ENCODE measurements at places on chromosomes 1 and 21.

- DNase-seq, result no peak
Observed at GRCh38 chr1:231844986-231845502, 218.5 kb downstream of the DISC1 start.

- no peak for DNase-seq
Observed at GRCh38 chr1:109368464-109368863, 29.3 kb downstream of the SORT1 start.

- no peak for DNase-seq
Observed at GRCh38 chr21:17964716-17965115, 145.6 kb upstream of the C21orf91 start.

- no peak for DNase-seq
Observed at GRCh38 chr1:77039111-77039510, 171.8 kb downstream of the ST6GALNAC5 start.

GRCh38 chr1:62210960-62211359 is 16.3 kb downstream of the L1TD1 start:
- DNase-seq, result no peak

GRCh38 chr1:204077979-204078696 is 5.2 kb downstream of the SOX13 start:
- no peak for DNase-seq

GRCh38 chr1:110879758-110880606 is 7.0 kb downstream of the CD53 start:
- DNase-seq, result peak; percentile 65

DNA sequence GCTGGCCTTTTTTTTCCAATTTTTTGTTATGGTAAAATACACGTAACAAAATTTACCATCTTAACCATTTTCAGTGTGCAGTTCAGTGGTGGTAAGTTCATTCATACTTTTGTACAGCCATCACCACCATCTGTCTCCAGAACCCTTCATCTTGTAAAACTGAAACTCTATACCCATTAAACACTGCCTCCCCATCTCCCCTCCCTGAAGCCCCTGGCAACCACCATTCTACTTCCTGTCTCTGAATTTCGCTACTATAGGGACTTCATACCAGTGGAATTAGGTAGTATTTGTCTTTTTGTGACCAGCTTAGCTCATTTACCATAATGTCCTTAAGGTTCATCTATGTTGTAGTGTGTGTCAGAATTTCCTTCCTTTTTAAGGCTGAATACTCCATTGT is 8.7 kb downstream of the PKNOX1 start:
- no peak for DNase-seq

DNA sequence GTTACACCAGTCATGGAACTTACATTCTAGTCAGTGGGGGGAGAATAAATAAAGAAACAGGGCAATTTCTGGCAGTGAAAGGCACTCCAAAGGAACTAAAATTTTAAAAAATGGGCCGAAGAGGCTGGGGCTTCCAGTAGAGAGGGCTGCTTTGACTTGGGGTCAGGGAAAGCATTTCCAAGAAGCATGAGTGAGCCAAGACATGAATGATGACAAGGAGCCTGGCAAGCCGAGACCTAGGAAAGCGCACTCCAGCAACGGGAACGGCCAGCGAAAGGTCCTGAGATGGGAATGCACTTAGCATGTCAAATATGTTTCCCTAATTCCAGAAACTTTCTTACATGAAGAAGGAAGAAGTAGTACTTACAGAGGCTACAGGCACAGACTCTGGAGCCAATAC is 95.4 kb upstream of the NGF start:
- no peak for DNase-seq

DNA sequence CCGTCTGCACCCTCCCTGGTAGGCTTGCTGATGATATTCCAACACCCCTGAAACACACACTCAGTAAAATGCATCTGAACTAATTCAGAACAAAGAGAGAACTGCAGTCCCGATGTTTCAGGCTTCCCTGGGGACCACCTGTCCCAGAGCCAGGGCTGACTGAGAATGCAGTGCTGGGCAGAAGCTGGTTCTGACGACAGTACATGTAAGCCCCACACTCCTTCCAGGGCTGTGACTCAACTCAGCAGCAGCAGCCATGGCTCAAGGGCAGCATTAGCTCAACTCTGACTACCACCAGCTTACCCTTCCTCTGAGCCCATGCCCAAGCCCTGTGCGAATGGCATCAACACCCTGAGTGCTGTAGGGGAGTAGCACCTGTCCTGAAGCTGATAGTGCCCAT is 56.4 kb upstream of the SIPA1L2 start:
- DNase-seq, result no peak

GRCh38 chr1:29033829-29034466 is 89.8 kb downstream of the TMEM200B start:
- DNase-seq, result peak; percentile 11

GRCh38 chr1:189351960-189352359 is 1125.7 kb downstream of the BRINP3 start:
- DNase-seq, result no peak

GRCh38 chr1:101356013-101356412 is 119.2 kb downstream of the S1PR1 start:
- no peak for DNase-seq

DNA sequence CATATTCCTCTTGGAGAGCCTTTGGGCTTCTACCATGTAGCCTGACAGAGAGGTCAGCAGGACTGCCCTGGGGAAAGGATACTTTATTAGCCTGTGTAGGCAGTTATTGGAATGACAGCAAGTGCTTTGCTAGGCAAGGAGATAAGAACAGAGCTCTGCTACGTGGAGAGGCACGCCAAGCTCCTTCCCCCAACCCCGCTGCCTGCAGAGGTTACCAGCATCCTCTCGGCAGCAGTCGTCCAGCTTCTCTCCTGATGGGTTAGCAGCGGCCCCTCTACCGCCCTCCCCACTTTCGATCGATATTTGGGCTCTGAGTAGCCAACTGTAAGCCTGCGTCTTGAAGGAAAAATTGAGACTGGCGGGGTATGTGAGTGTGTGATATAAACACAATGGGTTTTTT is 122.3 kb downstream of the DHRS3 start:
- no peak for DNase-seq

- no peak for DNase-seq
Observed at GRCh38 chr1:145714524-145715111, 4.7 kb upstream of the CD160 start.

GRCh38 chr1:229280037-229280828 is 9.3 kb downstream of the RAB4A start:
- no peak for DNase-seq

- no peak for DNase-seq
Observed at GRCh38 chr1:50982611-50983010, 12.6 kb downstream of the CDKN2C start.

DNA sequence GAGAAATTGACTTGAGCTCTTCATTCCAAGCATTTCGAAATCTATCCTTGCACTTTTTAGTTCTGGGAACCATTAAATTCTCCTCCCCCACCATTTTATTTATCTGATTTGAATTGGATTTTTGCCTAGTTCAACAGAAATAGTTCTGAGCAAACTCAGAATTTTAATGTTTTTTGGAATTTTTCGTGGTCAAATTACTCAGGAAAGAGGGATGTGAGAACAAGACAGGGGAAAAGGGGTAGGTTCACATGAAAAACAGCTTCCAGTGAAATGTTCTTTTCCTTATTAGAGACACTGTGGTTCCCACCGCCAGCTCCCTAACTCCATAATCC is 5.7 kb upstream of the ZNF697 start:
- no peak for DNase-seq

DNA sequence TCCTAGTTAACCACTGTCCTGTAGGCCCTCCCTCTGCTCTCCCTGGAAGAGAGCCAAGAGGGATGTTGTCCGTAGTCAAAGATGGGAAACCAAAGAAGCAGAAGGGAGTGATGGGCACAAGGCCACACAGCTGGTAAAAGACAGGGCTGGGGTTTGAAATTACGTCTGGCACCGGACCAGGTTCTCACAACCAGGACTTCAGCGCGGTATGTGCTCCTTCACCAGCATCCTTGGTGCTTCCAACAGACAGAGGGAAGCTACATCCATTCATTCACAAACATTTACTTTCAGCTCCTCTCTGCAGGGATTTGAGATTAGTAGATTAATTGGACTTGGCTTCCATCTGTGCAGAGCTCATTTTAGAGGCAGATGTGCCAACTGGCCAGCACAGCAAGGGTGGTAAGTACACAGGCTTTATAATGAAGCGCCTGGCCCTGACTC is 191.2 kb downstream of the TRABD2B start:
- DNase-seq, result no peak

DNA sequence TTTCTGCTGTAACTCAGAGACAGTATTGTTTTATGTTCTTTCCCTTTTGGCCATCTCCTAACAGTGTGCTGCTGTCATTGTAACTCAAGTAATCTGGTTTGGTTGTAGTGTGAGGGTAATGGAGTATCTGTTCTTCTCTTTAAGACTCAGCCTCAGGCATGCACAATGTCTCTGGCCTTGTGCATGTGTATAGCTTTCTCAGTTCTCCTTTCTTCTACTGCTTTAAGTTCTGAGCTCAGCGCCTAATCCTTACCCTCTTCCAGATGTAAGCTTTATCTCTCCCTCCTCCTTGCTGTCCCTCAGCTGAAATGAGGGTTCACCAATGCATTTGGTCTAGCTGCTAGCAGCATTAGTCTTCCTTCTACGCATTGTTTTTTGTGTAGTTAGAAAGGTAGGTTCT is 1420.4 kb upstream of the PRMT6 start:
- no peak for DNase-seq

GRCh38 chr1:180522213-180522515 is 19.8 kb upstream of the ACBD6 start:
- no peak for DNase-seq

GRCh38 chr1:40132383-40133311 is 28.5 kb upstream of the RLF start:
- no peak for DNase-seq

- DNase-seq, result no peak
Observed at GRCh38 chr1:209335178-209335577, 248.3 kb upstream of the CAMK1G start.

GRCh38 chr21:16596369-16596768 is 866.6 kb downstream of the USP25 start:
- no peak for DNase-seq

DNA sequence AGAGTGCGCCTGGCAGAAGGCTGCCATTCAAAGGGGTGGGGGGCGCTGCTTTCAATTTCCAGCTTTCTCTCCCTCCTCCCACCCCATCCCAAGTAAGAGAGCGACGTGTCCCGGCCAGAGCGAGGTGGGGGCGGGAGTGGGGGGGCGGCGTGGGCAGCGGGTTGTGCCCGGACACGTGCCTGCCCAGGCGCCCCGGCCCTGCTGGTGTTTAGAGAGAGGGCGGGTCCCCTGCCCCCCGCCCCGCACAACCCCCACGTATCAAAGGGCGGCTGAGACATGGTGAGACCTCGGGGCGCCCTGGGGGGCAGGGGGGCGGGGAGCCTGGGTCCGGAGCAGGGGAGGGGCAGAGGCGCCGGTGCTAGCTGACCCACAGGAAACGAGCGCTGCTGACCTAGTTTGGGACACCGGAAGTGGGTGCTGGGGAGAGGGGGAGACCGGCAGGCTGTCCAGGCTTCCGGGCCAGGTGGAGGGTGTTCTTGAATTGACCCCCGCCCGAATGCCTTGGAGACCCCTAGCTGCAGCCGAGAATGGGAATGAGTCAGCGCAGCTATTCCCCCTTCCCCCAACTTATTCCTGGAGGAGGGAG is 1.3 kb downstream of the ZBTB7B start:
- DNase-seq, result no peak

GRCh38 chr1:196808529-196809235 is 10.8 kb upstream of the CFHR1 start:
- DNase-seq, result no peak

GRCh38 chr1:8133190-8133589 is 107.1 kb upstream of the ERRFI1 start:
- no peak for DNase-seq

GRCh38 chr1:24091971-24092482 is 19.9 kb downstream of the MYOM3 start:
- no peak for DNase-seq

- no peak for DNase-seq
Observed at GRCh38 chr21:41012425-41012824, 155.5 kb upstream of the BACE2 start.

DNA sequence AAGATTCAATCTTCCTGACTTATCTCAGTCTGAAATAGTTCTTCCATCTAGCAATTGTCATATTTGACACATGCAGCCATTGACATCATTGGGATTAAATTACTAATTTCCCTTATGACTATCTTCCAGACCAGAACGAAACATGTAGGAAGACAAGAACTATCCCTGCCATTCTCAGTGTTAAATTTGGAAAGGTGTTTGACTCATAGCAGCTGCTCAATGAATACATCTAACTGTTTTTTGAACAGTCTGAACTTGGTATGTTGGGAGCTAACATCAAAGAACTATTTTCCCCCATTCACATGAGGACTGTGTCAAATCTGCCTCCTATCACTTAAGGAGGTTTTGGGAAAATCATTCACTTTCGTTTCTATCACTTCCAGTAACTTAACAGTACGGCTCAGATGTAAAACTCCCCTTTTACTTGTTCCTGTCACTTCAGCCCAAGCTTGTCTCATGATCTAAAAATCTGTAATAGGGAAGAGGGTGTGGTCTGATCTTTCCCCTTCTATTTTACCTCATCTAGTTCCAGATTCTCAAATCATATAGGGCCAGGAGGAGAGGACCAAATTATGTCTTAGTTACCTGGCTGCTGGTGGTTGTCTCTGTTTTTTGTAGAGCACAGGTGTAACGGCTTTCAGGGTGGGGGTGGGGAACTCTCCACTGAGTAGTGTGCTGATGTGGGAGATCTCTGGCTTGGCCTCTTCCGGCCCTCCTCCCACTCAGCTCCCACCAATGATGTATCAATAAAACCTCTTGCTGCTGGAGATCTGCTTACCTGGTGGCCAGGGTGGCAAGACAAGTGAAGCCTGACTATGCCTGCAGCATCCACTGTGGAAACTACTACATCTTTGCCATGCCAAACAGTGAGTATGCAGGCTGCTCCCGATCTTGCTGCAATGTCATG is 26.2 kb upstream of the SLAMF1 start:
- no peak for DNase-seq

- DNase-seq, result peak; percentile 88
Observed at GRCh38 chr1:212678456-212679410, 20.9 kb downstream of the BATF3 start.

DNA sequence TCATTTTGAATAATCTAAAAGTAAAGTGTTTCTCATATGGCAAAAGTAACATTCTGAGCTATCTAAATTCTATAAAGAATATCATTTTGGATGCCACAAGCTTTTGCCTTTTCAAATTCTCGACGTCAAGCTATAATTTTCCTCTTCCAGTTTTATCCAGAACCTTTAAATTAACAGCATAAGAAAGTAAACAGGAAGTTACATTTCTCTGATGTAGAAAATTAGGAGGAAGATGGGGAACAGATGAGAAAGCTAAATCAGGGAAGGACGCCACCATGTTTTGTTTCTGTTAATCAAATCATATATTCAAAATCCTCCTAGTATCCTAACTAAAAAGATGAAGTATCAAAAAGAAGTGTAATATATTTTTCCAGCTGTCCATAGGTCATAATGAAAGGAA is 8.8 kb upstream of the CAMSAP2 start:
- no peak for DNase-seq

DNA sequence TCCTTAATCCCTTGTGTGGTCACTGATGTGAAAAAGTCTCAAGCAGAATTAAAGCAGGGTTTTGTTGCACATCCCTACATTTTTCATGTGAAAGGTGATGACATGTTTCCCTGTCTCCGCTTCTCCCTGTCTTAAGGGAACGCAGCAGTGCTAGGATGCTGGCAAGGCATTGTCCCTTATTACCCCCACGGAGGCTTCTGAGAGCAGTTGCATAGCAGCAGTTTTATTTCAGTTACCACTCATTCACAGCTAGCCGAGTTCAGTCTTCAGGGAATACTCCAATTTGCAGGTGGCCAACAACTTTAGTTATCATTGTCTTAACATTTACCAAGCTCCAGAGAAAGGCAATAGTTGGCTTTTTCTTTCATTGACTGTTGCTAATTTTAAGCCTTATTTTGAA is 89.1 kb downstream of the CLEC20A start:
- no peak for DNase-seq
